ENCODE measurements at places on chromosomes 7 and 10.

- no peak for DNase-seq
These were observed 61.5 kb upstream of the RPA3 start for GRCh38 chr7:7779888-7780287.

- DNase-seq = no peak
These were observed 76.8 kb upstream of the PTER start for GRCh38 chr10:16360001-16360400.

DNA sequence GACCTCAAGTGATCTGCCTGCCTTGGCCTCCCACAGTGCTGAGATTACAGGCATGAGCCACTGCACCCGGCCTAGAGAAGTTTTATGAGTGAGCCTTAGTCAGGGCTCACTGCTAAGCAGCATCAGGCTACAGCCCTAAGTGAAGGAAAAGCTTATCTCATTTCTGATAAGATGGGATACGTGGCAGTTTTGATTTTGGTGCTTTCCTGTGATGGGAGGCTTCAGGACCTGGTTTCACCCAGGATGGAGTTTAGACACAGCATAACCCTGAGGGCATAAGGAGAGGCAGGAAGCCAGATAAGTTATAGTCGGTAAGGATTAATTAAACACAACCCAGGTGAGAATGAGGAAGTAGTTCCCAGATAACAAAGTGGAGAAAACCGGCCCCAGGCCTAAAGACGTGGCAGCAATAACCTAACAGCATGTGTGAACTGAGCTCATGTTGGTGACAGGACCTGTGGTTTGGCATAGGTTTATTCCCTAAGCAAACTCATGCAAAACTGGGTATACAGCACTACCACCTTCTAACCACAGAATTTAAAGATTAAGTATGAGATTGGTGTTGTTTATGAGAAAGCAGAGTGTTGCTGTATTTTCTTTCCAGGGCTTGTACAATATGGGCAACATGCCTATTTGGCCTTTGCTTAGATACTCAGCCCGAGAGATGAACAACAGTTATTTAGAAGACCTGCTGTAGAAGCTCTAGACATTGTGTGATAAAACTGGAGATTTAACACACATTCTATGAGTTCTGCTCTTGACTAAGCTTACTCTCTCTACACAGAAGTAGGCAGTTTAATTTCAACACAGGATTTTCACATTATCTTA, 119.4 kb downstream of the COL28A1 start:
- DNase-seq = no peak

DNA sequence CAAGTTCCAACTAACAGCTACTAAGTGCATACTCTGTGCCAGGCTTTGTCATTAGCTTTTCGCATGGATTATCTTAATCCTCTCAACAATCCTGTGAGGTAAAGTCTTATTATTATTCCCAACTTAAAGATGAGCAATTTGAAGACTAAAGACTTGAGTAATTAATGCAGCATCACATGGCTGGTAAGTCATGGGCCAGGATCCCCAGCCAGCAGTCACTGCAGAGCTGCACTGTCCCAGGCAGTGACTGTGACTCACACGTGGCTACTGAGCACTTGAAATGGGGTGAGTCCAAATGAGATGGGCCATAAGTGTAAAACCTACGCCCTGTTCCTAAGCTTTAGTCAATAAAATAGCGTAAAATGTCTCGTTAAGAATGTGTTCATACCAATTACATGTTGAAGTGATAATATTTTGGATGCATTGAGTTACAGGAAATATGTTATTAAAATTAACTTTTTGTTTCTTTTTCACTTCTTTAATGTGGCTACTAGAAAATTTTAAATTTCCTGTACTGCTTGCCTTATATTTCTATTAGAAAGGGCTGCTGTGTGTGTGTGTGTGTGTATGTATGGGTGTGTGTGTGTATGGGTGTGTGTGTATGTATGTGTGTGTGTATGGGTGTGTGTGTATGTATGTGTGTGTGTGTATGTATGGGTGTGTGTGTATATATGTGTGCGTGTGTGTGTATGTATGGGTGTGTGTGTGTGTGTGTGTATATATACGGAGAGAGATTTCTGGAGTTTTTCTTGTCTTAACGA, 756.3 kb downstream of the AUTS2 start:
- no peak for DNase-seq

GRCh38 chr10:86347856-86348255, 18.7 kb downstream of the GRID1 start:
- no peak for DNase-seq

GRCh38 chr10:12510984-12511383, 161.6 kb downstream of the CAMK1D start:
- no peak for DNase-seq

DNA sequence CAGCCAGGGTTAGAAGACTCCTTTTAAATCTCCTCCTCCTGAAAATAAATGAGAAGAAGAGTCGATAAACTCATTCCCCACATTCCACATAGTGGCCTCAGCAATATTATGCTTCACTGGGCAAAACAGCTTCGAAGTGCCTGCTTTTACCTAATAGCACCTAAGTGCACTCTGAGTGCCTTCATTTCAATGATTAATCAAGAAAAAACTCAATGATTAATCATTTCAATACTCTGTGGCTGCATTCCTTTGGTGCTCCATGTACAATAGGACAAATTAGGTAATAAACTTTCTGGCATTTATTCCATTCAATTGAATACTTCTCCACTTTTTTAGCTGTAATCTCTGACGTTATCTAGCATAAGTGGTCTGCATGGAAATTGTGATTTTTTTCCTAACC, 174.6 kb downstream of the CCDC71L start:
- DNase-seq = no peak

DNA sequence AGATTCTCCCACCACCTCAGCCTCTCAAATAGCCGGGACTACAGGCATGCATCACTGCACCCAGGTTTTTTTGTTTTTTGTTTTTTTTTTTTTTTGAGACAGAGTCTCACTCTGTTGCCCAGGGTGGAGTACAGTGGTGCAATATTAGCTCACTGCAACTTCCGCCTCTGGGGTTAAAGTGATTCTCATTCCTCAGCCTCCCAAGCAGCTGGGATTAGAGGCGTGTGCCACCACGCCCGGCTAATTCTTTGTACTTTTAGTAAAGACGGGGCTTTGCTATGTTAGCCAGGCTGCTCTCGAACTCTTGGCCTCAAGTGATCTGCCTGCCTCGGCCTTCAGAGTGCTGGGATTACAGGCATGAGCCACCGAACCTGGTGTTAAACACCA, 107.5 kb upstream of the KIF5B start:
- DNase-seq = no peak

Data from activated CD4-positive, alpha-beta T cell treated with anti-CD3 and anti-CD28 coated beads, Interleukin-2, amount 50 U/mL, for 4 hours (primary cell).